ENCODE measurements at places on chromosomes 1 and 21.

GRCh38 chr1:3772715-3773571 is at the start of gene SMIM1:
Gene SMIM1 (plus strand): TSS chr1:3772749. CDS start chr1:3775374, 2,625 bp downstream.
- no peak for DNase-seq

DNA sequence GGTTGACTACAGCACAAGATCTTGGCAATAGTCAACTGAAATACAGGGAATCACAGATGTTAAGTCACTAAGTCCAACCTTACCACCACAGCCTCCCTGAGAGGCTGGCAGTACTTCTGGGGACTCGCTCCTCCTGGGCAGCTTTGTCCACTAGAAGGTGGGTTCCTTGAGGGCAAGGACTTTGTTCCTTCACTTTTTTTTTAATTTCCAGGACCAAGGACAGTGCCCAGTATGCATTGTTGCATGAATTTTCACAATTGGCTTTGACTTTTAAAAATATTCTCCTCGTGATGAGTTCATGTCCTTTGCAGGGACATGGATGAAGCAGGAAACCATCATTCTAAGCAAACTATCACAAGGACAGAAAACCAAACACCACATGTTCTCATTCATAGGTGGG is 96.7 kb upstream of the IGSF21 start:
- no peak for DNase-seq

GRCh38 chr1:198612471-198613260 is 26.2 kb upstream of the PTPRC start:
- no peak for DNase-seq

GRCh38 chr1:88608139-88608943 is 75.7 kb upstream of the PKN2 start:
- no peak for DNase-seq

GRCh38 chr1:170932236-170932635 is 3.1 kb upstream of the MROH9 start:
- DNase-seq = peak; percentile 24

DNA sequence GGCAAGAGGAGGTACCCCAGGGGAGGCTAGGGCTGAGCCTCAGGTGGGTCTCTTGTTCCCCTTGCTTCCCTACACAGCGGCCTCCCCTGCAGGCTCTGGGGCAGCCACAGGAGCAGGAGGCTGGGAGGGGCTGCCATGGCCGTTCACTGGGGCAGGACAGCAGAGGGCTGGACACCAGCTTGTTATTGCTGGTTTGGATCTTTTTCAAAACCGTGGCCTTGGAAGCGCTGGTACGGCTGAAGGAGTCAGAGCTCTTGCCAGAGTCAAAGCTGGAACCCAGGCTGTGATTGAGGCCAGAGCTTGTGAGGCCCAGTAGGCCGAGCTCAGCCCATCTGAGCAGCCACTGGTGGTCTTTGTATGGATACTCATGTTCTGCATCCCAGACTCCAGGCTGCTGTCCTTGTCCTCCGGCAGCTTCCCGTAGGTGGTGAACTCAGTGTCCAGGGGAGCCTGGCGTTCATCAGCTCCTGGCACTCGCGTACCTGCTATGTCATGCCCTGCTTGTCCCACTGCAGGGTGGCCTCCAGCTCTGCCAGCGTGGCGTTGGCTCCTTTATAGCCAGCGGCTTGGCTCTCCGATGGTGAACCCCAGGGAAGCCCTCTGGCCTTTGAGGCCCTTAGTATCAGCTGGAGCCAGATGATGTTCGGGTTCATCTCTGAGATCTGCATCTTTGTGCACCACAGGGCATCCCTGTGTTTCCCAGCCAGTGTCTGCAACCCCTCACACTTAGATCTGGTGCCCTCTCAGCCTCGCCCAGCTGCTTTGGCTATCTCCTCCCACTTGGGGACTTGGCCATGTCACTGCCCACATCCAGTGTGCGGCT is 40.3 kb upstream of the THEM4 start:
- DNase-seq = no peak

- no peak for DNase-seq
Measured at GRCh38 chr1:165633614-165634013, 2.6 kb downstream of the MGST3 start.

DNA sequence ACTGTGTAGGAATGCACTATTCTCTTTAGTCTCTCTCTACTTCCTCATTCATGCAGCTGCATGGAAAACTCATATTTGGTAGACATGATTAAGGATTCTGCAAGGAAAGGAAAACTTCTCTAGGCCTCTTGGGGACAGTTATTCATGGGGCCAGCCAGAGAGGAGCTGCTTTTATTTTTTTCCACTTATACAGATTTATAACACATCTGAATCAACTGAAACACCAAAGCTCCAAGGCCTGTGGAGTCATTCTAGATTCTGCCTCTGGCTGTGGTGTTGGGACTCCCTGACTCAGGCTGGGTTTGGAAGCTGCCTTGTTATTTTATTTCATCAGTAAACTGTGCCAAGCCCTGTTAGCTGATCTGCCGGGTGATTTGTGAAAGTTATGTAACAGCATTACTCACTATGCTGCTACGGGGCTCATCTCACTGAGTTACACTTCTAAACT is 83.9 kb upstream of the EDEM3 start:
- no peak for DNase-seq

DNA sequence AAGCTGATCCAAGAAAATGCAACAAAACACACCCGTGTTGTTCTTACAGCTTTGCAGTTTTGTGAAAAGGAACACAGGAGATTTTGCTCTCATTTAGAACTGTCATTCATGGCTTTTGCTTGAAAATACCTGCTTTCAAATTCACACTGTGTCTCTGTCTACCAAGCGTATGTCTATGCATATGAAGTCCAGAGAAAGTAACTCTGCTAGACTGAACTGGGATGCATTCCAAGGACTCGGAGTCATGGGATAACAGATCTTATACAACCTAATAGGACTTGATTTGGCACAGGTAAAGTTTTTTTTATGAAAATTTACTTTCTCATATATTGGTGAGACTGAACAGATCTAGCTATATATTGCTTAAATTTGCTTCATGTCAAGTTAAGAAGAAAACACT is 102.4 kb downstream of the PTGER3 start:
- no peak for DNase-seq

Measured in GM12878 (cell line).